ENCODE measurements at places on chromosomes 5 and 9. TPM values are rescaled to one million over a fixed set of nuclear protein-coding genes. Genes with fewer than 3 reads are reported as not detected.

Gene TMEM215
- polyA plus RNA-seq: not detected

Gene IL13
- polyA plus RNA-seq: not detected

Gene CERCAM
- polyA plus RNA-seq: 9.6 TPM

Gene QSOX2
- 2.6 TPM for polyA plus RNA-seq

Gene AUH
- 11.5 TPM for polyA plus RNA-seq

Gene GADD45G
- polyA plus RNA-seq: 13.5 TPM

Gene C9
- not detected for polyA plus RNA-seq

Gene S1PR3
- 3.2 TPM for polyA plus RNA-seq

Gene TAF11L10
- not detected for polyA plus RNA-seq

Gene NPR3
- 5.7 TPM for polyA plus RNA-seq

Gene SPRY4
- 0.65 TPM for polyA plus RNA-seq

Gene ABO
- 7.7 TPM for polyA plus RNA-seq

Gene PDE6A
- polyA plus RNA-seq: 1.5 TPM

Gene CARD9
- polyA plus RNA-seq: 1.8 TPM

Gene COX7C
- 503 TPM for polyA plus RNA-seq

Gene NR5A1
- 0.02 TPM for polyA plus RNA-seq

Gene TRIP13
- 6.6 TPM for polyA plus RNA-seq

Gene SCGB3A1
- polyA plus RNA-seq: 1.0 TPM

Gene FABP6
- 1.1 TPM for polyA plus RNA-seq

Gene PDE8B
- 0.31 TPM for polyA plus RNA-seq

Gene WNT8A
- not detected for polyA plus RNA-seq

Gene ANKRD33B
- polyA plus RNA-seq: 1.3 TPM

Gene STOM
- 64.7 TPM for polyA plus RNA-seq

Gene PLAC8L1
- 0.22 TPM for polyA plus RNA-seq

Gene KLF9
- 5.8 TPM for polyA plus RNA-seq

Gene LCN12
- polyA plus RNA-seq: 0.24 TPM

Gene ANKRD34B
- polyA plus RNA-seq: not detected

Gene PAEP
- polyA plus RNA-seq: not detected

Gene RGS14
- 49.7 TPM for polyA plus RNA-seq

Gene ARHGEF28
- polyA plus RNA-seq: 6.5 TPM

Gene PCDHB14
- polyA plus RNA-seq: 0.88 TPM

Gene MLANA
- polyA plus RNA-seq: not detected

Gene C5orf46
- not detected for polyA plus RNA-seq

Gene PCDHA2
- polyA plus RNA-seq: not detected

Gene GPR150
- 0.05 TPM for polyA plus RNA-seq

Gene EIF4EBP3
- polyA plus RNA-seq: 27.6 TPM

Gene CD74
- polyA plus RNA-seq: 256 TPM

Gene SHC3
- polyA plus RNA-seq: 0.35 TPM

Gene PTGS1
- 20.3 TPM for polyA plus RNA-seq

Gene SPINK13
- polyA plus RNA-seq: not detected
